Heart right ventricle (tissue), 16 donors: ENCODE measurements at places on chromosomes 6 and 20.

DNA sequence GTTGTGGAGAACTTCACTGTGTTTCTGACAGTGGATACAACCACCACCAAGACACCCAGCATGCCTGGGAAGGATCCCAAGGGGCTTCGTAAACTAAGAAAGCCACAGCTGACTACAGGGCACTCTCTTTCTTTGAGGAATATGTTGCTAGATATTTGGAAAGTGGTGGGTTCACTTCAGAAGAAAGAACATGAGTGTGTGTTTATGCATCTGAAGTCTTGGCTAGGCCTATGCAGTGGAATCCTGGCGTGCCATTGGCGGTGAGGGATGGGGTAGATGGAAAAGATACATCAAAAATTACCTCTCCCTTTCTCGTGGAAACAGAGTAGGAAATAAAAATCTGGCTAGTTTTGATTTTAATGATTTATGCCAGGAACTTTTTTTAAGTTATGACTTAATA is 187.7 kb downstream of the PDE7B start:
- DNase-seq = no peak

DNA sequence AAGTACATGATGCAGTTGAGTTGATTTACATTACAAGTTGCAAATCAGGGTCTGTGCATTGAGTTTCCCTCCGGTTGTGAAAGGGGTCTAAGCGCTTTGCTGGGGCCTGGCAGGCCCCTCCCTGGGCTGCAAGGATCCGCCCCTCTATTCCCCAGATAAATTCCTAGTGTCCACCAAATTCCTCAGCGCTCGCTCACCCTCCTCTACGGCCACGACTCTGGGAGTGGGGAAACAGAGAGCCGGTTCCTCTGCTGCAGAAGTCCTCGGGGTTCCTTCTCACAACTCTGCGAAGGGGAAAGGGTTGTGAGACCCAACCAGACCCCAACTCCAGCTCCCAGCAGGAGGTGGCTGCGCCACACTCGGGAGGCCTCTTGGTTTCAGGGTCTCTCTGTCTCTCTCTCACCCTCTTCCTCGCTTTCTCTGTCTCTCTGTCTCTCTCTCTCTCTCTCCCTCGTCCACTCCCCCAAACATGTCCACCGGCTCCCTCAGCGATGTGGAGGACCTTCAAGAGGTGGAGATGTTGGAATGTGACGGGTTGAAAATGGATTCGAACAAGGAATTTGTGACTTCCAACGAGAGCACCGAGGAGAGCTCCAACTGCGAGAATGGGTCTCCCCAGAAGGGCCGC is at the start of gene TCF21:
Gene TCF21, plus strand, starts transcription at position 185 of the 628 bp plus-strand sequence. Its CDS starts 285 bp downstream, at position 470.
- DNase-seq = peak; percentile 57

DNA sequence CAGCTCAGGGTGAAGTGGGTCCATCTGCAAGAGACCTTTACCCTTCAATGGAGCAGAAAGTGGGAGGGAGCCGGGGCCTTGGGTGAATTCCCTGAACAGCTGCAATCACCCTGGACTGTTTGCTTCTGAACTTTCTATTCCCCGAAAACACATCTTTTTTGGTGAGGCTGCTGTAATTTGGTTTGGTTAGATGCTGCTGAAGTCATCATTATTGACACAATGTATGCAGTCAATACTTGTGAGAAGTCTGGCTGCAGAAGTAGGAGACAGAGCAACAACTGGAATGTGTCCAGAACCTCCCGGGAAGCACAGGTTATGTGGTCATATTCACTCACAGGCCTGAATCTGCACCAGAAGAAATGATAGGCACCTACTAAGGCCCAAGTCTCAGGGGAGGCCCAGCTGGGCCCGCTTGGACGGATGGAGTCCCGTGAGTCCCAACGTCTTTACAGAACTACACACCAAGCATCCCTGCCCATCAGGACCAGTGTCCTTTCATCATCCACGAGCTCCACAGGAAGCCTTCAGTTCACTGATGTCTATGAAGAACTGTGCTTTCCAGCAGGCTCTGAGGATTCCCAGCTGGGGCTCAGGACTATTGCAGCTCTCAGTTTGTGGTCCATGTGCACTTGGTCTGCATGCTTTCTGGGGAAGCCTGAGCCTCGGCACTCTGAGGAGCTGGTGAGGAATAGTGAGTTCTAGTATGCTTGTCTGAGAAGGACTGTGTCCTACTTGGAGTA is 177.6 kb downstream of the THBS2 start:
- DNase-seq = no peak

DNA sequence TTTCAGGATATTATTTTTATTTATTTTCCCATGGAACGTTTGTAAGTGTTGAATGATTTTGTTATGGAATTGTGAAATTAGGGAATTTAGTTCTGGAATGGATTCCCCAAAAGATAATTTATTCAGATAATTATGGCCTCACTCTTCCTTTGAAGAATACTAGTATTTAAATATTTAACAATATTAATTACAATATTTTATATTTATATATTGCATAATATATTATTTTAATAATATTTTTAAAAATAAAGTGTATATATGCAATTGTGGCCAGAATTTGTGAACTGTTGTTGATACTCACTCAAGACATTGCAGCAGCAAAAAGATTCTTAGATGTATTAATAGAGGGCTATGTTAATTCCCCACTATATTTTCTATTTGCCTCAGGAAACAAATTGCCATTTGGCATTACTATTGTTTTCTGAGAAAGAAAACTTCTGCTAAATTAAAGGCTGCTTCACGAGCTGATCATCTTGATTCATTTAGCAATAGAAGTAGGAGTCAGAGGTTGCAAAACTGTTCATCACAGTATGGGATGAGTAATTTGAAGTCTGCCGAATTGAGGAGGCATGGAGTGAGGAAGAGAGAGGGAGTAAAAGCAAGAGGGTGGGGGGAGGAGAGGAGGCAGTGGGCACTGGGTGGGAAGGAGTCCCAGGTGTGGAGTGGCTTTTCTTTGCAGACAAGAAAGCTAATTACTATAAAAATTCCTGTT is 729.2 kb downstream of the DHX35 start:
- DNase-seq = no peak

DNA sequence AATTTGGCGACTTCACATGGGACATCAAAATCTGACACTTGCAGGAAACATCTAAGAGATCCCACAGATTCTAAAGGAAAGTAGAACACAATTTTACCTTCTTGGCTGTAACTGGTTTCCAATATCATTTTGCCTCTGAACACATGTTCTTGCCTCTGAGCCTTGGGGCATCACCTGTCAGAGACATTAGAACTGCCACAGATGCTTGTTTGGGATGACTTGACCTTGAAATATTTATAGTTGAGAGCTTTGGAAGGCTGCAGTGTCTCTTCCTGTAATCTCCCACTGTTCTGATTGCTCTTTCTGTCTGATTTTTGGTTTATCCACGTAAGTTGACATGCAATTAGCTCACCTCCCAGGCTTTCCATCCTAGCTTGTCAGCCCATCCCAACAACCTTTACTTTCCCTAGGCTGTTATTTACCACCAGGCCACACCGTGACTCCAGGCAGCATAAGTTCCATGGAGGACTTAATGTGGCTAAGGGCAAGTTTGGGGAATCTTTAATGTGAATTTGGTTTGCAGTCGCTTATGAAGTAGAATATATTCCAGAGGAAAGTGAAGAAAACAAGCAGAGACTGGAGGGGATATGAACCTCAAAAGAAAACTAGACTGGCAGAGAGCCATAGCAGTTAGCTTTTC is 256.5 kb upstream of the RIN2 start:
- no peak for DNase-seq

- no peak for DNase-seq
Measured at GRCh38 chr20:51376111-51376510, 166.4 kb downstream of the NFATC2 start.

DNA sequence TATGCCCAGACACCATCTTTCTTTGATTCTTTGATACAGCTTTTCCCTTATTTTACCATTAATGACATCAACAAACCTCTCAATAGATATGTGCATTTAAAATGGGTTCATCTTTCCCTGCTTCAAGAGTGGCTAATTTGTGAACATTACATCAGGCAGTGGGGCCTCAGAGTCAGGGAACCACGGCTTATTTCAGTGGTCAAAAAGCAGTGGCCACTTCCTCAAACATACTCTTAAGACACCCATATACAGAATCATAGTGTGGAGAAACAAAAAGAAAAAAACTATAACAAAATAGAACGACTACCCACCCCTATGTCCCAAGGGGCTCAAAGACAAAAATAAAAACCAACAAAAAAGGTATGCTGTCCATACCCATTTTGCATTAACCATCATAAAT is 12.9 kb downstream of the SALL4 start:
- DNase-seq = no peak

DNA sequence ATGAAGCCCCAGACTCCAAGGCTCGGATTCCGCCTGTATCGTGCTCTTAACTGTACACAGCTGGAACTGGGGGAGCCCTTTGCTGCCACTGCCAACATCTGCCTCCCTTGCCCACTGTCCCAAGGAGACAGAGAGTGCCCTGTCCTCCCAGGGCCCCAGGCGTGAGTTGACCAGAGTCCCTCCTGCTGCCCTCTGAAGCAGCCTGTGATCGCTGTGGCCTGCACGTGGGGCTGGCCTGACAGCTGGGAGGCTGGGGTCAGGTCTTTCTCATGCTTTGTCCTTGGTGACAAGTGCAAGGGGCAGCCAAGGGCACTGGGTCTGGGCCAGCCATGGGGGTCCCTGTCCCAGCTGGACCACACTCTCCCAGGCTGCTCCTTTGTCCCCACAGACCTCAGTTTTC is 44.3 kb downstream of the KIAA1755 start:
- DNase-seq = no peak

DNA sequence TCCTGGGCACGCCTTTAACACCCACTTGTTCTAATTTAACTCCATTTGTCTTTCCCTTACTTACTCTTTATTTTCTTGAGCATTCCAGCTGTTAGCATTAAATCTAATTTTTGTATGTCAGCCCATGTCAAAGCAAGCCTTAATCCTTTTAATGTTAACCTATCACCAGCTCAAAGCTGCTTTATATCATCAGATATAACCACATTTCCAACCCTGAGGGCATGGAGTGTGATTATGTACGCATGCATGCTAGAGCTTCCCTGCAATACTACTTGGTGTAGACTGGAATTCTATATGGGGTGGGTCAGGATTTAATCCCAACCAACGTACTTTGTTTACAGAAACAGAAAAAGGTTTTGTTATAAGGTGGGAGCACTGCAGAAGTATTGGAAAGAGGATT is 139.4 kb upstream of the HMGN3 start:
- DNase-seq = no peak

GRCh38 chr6:49336514-49337131 is 126.4 kb downstream of the MMUT start:
- DNase-seq = no peak

DNA sequence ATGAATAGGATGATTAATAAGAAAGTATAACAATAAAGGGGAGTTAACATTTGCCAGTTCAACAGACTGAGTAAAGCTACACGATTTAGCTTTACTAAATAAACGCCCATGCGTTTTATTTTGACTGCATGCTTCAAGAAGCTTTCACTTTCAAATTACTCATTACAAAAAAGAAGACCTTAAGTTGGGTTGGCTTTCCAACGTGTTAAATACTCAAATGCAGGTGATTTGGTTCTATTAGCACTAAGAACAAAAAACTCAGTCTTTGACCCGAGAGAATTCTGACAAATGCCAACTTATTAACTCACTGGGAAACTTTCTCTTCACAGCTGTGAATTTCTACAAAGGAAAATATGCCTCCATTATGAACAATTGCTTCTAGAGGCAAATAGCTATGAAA is 24.8 kb downstream of the RNF146 start:
- no peak for DNase-seq

DNA sequence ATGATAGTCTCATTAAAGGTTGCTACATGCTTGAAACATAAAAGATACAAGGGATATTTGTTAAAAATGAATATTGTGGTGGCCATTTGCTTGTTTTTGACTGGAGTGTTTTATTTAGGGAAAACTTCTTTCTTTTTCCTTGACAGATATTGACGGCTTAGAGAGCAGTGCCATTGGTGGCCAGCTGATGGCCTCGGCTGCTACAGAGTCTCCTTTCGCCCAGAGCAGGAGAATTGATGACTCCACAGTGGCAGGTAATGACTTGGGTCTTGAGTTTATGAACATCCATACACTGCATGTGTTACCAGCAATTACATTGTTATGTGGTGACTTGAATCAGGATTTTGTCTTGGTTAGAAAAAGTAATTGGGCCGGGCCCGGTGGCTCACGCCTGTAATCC is 67.5 kb upstream of the PBOV1 start:
- DNase-seq = no peak

GRCh38 chr20:41390889-41391288 is 24.3 kb upstream of the EMILIN3 start:
- no peak for DNase-seq

GRCh38 chr20:2469991-2470422 is 582 bp downstream of the SNRPB start:
- DNase-seq = peak; percentile 40

DNA sequence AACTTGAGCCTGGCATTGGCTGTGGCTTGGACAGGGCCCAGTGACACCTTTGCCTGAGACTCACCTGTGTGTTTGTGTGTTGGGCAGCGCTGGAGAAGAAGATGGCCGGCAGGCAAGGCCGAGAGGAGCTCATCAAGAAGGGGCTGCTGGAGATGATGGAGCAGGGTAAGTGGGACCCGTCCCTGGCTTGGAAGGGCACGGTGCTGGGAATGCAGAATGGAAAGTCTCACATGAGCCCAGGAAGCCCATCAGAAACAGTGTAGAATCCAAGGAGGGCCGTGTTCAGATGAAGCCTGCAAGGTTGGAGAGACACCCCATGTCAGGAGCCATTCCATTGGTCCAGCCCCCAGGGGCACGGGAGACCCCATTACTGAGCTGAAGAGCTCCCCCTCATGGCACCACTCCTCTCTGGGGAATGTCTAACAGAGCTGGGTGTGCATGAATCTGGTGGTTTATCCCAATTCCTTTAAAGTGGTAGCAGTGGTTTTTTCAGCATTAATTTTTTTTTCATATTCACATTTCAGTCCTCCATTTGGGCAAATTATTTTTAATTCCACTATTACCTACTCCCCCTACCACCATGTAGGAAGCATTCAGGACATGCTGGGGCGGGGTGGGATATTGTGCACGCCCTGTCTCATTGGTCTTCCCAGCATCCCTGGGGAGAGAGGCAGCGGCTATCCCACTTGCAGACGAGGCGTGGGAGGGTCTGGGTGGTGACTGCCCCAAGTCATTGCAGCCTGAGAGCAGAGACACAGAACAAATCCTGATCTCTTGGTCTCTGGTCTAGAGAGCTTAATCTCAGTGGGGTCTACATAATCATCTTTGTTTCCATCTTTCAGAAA is 143.6 kb downstream of the PHACTR3 start:
- DNase-seq = no peak

- no peak for DNase-seq
Measured at GRCh38 chr6:44621846-44622245, 234.3 kb downstream of the CDC5L start.

GRCh38 chr6:35139924-35140638 is 1.1 kb downstream of the TCP11 start:
- peak; percentile 55 for DNase-seq

GRCh38 chr6:68741501-68742386 is 106.7 kb downstream of the ADGRB3 start:
- DNase-seq = no peak

GRCh38 chr6:7050004-7050403 is 57.8 kb upstream of the RREB1 start:
- DNase-seq = no peak

- DNase-seq = no peak
Measured at GRCh38 chr6:106324726-106325335, 729 bp downstream of the ATG5 start.

GRCh38 chr6:129890164-129890563 is 29.0 kb upstream of the TMEM244 start:
- DNase-seq = no peak
